ENCODE measurements at places on chromosomes 3 and 15.

DNA sequence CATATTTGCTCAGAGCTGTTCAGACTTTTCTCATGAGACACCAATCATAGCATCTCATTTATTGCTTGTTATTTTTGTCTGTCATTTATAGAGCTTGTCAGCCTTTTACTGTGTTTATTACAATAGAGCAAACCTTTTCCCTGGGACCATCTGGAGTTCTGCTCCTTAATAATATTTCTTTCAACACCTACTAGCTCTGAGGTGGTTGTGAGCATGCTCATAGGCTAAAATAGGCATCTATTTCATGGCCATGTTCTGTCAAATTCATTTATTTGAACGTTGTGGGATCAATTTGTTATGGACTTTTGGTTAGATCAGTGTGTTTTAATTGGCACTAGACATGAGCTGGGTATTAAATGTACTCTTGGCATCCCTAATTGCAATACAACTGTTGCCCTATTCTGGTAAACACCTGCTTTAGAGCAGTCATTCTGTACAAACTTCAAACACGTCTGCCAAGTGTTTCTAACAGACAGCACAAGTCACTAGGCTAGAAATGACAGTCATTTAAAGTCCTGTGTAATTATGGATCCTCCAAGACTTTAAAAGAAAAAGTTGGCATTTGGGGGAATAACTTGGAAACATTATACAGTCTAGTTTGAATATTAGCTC, 766.3 kb downstream of the ZNF385D start:
- no peak for DNase-seq

- peak; percentile 88 for DNase-seq
Measured at GRCh38 chr3:184777566-184778356, 34.2 kb upstream of the VPS8 start.

DNA sequence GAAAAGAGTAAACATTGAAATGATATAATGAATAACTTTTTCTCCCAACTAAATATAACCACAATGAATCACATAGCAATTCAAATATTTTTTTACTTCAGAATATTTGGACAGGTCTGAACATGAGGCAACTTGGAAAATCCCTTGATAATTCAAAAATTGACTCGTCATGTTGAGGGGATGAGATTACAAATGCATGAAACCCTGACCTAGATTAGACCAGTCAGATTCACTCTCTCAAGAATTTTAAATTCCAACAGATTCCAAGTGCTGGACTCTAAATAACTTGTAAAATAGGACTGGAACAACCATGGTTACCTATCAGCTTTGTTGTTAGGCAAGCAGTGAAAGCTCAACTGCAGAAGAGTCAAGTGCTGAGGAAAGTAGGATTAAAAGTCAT, 317.5 kb downstream of the GBE1 start:
- no peak for DNase-seq

DNA sequence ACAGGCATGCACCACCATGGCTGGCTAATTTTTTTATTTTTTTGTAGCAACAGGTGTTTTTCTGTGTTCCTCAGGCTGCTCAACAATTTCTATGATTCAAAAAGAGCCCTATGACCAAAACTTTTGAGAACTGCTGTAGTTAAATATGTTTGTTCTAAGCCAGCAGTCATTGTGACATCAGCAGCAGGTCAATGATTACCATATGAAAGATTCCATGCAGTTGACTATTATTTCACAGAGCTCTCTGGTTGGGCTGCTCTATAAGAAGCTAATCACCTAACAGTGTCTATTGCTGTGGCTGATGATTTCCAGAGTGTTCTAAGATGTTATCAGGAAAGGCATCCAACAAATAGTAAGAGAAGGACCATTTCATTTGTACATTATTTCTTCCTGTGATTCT, at the start of gene CCDC54:
CCDC54 (plus strand) TSS at position 289 of the 400 bp plus-strand sequence. CDS start 149 bp downstream, outside the sequence.
- no peak for DNase-seq

Data from stimulated activated CD8-positive, alpha-beta memory T cell treated with anti-CD3 and anti-CD28 coated beads, Interleukin-4, amount 100 ng/mL, for 48 hours (primary cell).